ENCODE measurements at places on chromosomes 16 and 17.

DNA sequence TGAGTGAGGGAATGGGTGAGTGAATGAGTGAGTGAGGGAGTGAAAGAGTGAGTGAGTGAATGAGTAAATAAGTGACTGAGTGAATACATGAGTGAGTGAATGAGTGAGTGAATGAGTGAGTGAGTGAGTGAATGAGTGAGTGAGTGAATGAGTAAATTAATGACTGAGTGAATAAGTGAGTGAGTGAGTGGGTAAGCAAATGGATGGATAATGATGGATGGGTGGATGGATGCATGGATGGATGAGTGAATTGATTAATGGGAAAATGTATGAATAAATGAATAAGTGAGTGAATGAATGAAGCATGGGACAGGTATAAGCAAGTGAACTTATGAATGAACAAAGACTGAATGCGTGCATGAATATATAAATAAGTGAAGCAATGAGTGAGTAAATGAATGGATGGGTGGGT is 25.4 kb downstream of the TMEM114 start:
- no peak overlapping the region for H3K4me3 ChIP-seq
- H3K27me3 ChIP-seq: peaks cover 2% of the 10 kb centered on the region
- no peaks in the 10 kb centered on the region for H3K36me3 ChIP-seq
- DNase-seq: no peak

GRCh38 chr17:39244600-39245570 is 19.1 kb upstream of the STAC2 start:
- no peak overlapping the region for H3K27ac ChIP-seq
- no peaks in the 10 kb centered on the region for H3K36me3 ChIP-seq
- no peak overlapping the region for H3K4me3 ChIP-seq
- H3K27me3 ChIP-seq: peaks cover 2% of the 10 kb centered on the region
- peak; percentile 91 for DNase-seq

DNA sequence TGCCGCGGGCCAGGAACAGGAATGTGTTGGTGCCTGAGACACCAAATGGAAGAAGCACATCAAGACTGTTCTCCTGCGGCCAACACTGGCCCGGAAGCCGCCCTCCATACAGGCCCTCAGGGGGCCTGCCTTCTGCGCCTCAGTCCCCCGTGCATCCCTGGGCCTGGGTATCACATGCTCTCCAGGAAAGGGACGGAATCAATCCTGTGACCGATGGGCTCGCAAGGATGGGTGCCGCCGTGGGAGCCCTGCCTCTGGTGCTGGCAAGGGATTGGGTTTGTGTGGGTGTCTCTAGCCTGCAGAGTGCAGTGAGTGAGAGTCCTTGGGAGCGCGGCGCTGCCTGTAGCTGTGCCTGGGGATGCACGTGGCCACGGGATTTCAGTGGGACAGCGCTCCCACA is 19.4 kb downstream of the CIBAR2 start:
- H3K4me1 ChIP-seq: no peaks in the 10 kb centered on the region
- H3K27me3 ChIP-seq: no peaks in the 10 kb centered on the region
- no peaks in the 10 kb centered on the region for H3K36me3 ChIP-seq

- no peaks in the 10 kb centered on the region for H3K4me1 ChIP-seq
- H3K27ac ChIP-seq: no peak overlapping the region
- H3K27me3 ChIP-seq: peaks cover 14% of the 10 kb centered on the region
- no peak overlapping the region for H3K4me3 ChIP-seq
Measured at GRCh38 chr17:14790521-14790920, 474.6 kb downstream of the PMP22 start.

GRCh38 chr16:68040506-68041288 is 17.6 kb downstream of the DUS2 start:
- peaks cover 19% of the 10 kb centered on the region for H3K4me1 ChIP-seq
- no peaks in the 10 kb centered on the region for H3K27me3 ChIP-seq
- peak overlapping the region; percentile 3 for H3K27ac ChIP-seq
- H3K36me3 ChIP-seq: peaks cover 21% of the 10 kb centered on the region

DNA sequence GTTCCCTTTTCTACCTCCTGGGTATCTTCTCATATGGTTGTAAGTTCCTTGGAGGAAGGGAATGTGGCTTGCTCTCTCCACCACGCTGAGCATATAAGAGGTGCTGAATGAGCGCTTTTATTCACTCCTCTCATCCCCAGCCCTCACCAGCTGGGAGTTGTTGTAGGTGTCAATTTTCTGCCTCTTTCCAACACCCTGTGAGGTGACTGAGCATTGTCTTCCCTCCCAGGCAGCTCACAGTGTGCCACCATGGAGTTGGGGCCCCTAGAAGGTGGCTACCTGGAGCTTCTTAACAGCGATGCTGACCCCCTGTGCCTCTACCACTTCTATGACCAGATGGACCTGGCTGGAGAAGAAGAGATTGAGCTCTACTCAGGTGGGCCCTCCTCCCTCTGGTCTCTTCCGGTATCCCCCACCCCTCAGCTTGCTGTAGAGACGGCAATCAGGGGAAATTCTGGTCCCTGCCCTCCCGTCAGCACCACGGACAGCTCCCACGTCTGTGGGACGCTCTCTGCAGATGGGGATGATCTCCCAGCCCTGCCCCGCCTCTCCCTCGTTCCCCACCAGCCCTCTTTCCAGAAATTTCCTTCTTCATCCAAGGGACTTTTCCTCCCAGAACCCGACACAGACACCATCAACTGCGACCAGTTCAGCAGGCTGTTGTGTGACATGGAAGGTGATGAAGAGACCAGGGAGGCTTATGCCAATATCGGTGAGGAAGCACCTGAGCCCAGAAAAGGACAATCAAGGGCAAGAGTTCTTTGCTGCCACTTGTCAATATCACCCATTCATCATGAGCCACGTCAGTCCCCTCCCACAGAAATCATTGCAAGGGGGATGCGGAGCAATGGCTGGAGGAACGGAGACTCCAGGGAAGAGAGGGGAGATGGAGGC is 18.3 kb downstream of the CIITA start:
- peak; percentile 54 for DNase-seq
- peaks cover 3% of the 10 kb centered on the region for H3K36me3 ChIP-seq
- H3K4me1 ChIP-seq: peaks cover 17% of the 10 kb centered on the region
- H3K27me3 ChIP-seq: peaks cover 9% of the 10 kb centered on the region

DNA sequence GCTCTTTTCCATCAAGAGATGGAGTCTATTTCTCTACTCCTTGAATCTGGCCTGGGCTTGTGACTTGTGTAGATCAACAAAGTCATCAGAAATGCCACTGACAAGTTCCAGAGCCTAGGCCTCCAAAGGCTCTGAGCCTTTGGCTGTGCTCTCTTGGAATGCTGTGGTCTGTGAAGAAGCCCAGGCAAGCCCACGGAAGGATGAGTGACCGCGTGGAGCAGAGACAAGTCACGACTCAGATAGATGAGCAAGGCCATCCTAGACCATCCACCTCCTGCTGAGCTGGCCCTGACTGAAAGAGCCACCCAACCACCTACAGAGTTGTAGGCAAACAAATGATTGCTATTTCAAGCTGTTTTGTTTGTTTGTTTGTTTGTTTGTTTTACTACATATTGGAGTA is 11.6 kb upstream of the ICAM2 start:
- no peaks in the 10 kb centered on the region for H3K27me3 ChIP-seq
- H3K4me3 ChIP-seq: no peak overlapping the region
- no peak for DNase-seq
- H3K4me1 ChIP-seq: peaks cover 10% of the 10 kb centered on the region

- peak; percentile 62 for DNase-seq
- peaks cover 50% of the 10 kb centered on the region for H3K4me1 ChIP-seq
- H3K36me3 ChIP-seq: peaks cover 4% of the 10 kb centered on the region
- no peaks in the 10 kb centered on the region for H3K27me3 ChIP-seq
- H3K4me3 ChIP-seq: peak overlapping the region; percentile 32
Measured at GRCh38 chr16:57601801-57602478, 26.5 kb upstream of the ADGRG1 start.

DNA sequence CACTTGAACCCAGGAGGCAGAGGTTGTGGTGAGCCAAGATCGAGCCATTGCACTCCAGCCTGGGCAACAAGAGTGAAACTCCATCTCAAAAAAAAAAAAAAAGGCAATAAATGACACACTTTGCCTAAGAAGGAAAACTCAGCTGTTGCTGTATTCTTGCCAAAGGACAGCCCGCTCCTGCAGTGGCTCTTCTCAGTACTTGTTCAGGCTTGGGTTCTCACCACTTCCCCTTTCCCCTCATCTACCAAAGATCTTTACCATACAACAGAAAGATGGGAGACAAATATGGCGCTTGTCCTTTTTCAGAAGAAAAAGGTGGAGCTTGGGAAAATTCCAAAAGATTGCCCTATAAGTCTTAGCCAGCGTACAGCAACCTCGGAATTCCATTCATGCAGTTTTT is 58.5 kb downstream of the MYH13 start:
- H3K27me3 ChIP-seq: no peaks in the 10 kb centered on the region
- H3K36me3 ChIP-seq: no peaks in the 10 kb centered on the region
- peaks cover 3% of the 10 kb centered on the region for H3K4me1 ChIP-seq
- no peak overlapping the region for H3K27ac ChIP-seq

DNA sequence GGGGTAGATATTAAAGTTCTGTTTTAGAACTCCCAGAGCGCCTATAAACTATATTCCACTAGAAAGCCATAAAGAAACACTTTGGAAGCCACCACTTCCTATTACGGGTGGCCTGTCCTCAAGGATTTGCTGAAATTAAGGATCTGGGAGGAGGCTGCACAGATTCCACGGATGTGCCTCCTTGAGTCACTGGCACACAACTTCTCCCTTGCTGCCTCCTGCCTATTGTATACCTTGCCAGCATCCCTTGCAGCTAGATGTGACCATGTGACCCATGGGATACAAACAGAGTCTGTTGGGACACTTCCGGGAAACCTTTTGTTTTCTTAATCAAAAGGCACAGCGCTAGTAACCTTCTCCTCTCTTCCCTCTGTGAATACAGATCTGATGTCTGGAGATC is 263.0 kb downstream of the C16orf95 start:
- H3K27me3 ChIP-seq: peaks cover 15% of the 10 kb centered on the region
- H3K36me3 ChIP-seq: no peaks in the 10 kb centered on the region
- no peak for DNase-seq
- no peak overlapping the region for H3K4me3 ChIP-seq

GRCh38 chr17:69574257-69575197 is 160.0 kb downstream of the MAP2K6 start:
- peaks cover 9% of the 10 kb centered on the region for H3K4me1 ChIP-seq
- H3K27ac ChIP-seq: no peak overlapping the region
- H3K4me3 ChIP-seq: no peak overlapping the region
- DNase-seq: no peak

GRCh38 chr16:58026139-58026704 is 668 bp downstream of the MMP15 start:
- H3K4me3 ChIP-seq: peak overlapping the region; percentile 38
- DNase-seq: peak; percentile 13
- H3K36me3 ChIP-seq: no peaks in the 10 kb centered on the region
- peaks cover 8% of the 10 kb centered on the region for H3K4me1 ChIP-seq

DNA sequence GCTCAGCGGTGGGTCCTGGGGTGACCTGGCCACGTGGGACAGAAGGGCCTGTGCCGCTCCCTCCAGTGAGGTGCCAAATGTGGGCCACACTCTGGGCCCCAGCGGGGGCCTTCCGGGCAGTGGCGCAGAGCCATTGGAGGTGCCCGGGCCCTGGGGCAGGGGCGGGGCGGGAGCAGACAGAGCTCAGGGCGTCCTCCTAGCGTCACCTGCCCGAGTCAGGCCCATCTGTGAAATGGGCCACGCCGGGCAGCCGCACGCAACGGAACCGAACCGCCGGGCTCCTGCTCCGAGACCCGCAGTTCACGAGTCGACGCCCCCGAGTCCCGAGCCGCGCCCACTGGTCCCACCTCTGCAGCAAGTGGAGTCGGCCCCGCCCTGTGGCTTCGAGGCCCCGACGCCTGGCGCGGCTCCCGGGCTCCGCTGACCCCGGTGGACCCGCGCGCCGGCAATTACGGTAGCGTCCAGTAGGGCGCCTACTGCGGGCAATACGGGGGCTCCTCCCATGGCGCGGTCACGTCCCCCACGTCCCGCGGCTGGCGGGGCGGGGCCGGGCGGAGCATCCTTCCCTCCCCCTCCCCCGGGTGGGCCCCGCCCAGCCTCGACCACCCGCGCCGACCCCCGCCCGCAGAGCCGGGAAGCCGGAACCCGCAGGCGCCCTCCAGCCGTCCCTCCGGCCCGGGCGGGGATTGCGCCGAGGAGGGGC is 1.9 kb downstream of the SLC16A3 start:
- H3K36me3 ChIP-seq: no peaks in the 10 kb centered on the region
- peak overlapping the region; percentile 83 for H3K4me3 ChIP-seq
- H3K27ac ChIP-seq: no peak overlapping the region

- H3K4me1 ChIP-seq: no peaks in the 10 kb centered on the region
- peaks cover 5% of the 10 kb centered on the region for H3K27me3 ChIP-seq
- no peak overlapping the region for H3K4me3 ChIP-seq
- H3K27ac ChIP-seq: no peak overlapping the region
- DNase-seq: no peak
Measured at GRCh38 chr17:55794725-55795482, 44.1 kb downstream of the PCTP start.

DNA sequence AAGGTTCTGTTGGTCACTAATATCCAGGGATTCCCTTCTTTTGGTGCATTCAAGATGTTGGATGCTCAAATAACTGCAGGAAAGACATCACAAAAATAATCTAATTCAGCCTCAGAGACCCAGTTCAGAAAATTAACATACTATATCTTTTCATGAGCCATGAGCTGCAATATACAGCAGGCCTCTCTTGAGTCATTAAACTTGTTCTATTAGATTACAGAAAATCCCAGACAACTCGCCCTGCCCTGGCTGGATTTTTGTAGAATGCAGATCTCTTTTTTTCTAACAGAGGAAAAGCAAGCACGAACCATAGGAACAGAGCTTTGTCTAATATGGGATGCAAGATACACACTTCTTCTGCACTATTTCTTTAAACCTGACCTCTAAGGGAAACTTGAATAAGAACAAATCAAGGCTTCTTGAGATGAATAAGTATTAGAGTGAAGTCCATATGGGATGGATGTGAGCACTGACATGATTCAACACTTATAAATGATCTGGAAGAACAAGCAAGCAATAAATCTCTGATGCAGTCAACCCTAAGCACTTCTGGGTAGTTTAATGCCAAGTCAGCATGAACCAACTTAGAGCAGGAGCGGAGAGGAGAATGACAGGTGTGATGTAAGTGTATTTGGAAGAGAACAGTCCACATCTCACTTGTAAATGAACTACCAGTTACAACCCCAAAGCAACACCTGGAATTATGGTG is 70.7 kb upstream of the GNAO1 start:
- no peak overlapping the region for H3K27ac ChIP-seq
- H3K36me3 ChIP-seq: no peaks in the 10 kb centered on the region
- peaks cover 26% of the 10 kb centered on the region for H3K27me3 ChIP-seq
- no peak for DNase-seq
- H3K4me3 ChIP-seq: no peak overlapping the region

DNA sequence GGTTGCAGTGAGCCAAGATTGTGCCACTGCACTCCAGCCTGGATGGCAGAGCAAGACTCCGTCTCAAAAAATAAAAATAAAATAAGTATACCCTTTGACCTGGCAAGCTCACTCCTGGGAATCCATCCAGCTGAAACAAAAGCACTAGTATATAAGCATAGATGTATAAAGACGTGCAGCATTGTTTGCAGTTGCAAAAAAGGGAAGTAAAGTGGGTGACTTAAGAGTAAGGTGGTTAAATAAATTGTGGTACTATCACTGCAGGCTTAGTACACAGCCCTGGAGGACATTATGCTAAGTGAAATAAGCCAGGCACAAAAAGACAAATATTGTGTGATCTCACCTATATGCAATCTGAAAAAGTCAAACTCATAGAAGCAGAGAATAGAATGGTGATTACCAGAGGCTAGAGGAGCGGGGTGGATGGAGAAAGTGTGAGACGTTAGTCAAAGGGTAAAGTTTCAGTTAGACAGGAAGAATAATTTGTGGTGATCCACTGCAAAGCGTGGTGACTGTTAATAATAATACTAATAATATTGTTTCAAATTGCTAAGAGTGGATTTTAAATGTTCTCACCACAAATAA is 113.0 kb downstream of the MYO1D start:
- H3K4me1 ChIP-seq: peaks cover 9% of the 10 kb centered on the region
- H3K27ac ChIP-seq: no peak overlapping the region
- no peaks in the 10 kb centered on the region for H3K36me3 ChIP-seq
- no peaks in the 10 kb centered on the region for H3K27me3 ChIP-seq
- DNase-seq: no peak
